ENCODE measurements at places on chromosomes 7 and 10.
A peak's percentile ranks its signal among the peaks of the same experiment; 100 is the strongest.

DNA sequence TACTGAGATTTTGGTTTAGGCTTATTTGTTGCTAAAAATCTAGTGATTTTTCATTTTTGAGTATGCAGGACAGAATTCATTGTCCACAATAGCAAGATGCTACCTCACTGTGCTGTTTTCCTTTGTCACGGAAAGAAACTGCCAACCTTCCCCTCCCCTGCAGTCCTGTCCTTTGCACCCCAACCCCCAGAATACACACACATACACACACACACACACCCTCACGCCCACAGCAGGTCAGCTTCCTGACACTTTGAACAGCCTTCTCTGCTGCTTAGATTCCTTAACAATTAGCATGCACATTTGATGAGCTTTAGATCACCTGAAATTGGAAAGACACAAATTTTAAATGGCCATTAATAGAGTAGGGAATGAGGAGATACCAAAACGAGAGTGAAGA lies 32.1 kb downstream of the ARMC3 start:
- no peak for DNase-seq

GRCh38 chr10:93198401-93199131 lies 124.9 kb downstream of the CYP26A1 start:
- DNase-seq = peak; percentile 48

DNA sequence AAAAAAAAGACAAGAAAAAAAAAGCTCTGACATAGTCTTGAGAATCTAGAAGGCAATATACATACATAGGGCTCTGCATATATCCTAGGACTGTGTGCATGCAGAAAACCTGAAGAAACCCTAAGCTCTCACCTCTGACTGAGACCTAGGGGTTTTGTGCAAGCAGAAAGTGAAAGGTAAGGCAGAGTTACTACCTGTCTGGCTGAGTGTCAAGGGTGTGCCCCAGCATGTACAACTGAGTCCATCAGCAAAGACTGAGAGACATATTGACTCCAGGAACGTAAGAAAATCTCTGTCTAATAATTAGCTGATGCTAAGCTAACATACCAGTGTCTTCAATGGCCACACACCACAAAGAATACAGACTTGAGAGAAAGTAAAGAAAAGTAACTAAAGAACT lies 16.3 kb upstream of the HNRNPH3 start:
- DNase-seq = no peak

DNA sequence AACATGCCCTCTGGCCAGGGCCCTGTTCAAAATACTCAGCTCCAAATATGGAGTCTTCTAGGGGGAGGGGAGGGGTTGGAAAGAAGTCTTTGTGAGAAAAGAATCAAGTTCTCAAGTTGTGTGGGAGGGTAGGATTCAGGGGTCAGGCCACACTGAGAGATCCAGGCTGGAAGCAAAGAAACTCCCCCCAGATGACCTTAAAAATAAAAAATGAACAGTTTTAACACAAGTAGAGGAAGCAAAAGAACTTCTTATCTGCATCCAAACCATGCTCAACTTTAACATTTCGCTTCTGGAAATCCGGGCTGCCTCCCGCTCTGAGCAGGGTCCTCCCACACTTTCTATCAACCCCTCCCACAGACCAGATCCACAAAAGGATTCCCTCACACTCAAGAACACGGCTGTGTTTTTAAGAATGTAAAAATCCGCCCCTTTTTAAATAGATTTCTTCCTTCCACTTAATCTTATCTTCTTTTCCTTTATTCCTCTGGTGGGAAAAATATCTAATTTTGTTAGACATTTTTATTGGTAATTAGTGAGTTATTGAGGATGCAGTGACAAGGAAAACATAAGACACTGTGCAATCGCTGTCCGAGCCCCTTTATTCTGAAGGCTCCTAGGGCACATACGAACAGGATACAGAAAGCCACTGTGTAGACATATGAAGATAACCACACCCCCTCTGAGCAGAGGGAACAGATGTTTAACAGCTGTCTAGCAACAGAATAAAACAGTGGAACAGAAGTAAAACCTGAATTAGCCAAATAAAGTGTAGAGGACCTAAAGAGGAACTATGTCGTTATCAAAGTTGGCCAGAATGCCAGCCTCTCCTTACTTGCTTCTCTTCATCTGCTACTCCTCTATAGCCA lies 43.8 kb downstream of the CYTH3 start:
- peak; percentile 23 for DNase-seq

DNA sequence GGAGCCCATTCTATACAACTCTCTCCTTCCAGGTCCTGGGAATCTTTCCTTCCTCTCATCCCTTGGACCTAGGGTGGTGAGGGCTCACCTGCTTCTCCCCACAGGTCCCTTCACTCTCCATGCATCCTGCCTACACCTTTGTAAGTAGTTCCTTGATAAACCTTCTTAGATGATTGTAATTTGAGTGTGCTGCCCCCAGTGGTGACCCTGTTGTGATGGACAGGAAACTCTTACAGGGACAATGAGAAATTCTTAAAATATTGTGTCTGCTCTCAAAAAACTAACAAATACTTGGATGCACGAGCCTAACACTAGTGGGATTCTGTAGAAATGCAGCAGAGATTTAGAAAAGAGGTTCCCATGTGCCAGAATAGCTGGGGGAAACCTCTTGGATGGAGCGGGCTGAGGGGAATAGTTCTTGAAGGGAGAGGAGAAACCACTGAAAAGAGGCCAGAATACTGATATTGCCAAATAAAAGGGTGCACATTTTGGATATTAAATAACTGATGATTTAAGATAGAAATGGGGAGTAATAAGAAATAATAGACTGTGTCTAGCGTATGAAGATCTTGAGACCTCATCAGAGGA lies 6.7 kb upstream of the PAXIP1 start:
- DNase-seq = peak; percentile 28

DNA sequence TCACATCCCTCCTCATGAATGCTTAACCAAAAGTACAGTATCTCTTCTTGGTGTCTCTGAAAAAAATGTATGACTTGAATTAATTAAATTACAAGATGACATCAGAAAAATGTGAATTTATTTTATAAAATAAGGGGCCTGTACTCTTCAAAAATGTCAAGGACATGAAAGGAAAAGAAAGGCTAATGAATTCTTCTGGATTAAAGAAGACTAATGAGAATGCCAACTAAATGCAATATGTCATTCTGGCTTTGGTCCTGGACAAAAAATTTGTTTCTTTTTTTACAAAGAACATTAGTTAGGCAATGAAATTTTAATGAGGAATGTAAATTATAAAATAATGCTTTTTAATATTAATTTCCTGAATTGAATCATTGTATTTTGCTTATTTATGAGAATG lies 1125.7 kb downstream of the DNAJB9 start:
- DNase-seq = no peak

- DNase-seq = no peak
These were observed 27.8 kb upstream of the ITGB8 start for GRCh38 chr7:20302891-20303290.

GRCh38 chr10:78255214-78255613 lies 221.6 kb downstream of the RPS24 start:
- peak; percentile 62 for DNase-seq

GRCh38 chr7:99615989-99616358 lies 772 bp upstream of the ZSCAN25 start:
- no peak for DNase-seq

DNA sequence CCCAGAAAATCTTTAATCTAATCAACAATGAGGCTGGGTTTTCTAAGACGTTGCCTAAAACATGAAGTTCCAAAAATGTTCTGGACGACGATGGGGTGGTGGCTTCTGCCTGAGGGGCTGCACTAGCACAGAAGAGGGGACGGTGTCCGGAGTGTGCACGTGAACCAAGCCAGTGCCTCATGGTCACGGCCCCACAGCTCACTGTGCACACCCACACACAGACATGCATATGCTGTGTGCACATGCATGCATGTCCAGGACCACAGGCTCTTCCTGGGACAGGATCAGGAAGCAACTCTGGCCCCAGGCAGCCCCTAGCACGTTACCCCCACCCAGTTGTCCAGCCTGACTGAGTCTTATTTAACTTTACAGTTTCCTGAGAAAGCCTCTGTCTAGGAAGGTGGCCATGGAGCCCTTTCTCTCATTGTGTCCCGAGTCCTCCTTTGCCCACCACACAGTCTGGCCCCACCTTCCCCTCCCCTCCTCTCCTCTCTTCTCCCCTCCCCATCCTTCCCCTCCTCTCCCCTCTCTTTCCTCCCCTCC lies 100.8 kb downstream of the DNAJB6 start:
- no peak for DNase-seq

DNA sequence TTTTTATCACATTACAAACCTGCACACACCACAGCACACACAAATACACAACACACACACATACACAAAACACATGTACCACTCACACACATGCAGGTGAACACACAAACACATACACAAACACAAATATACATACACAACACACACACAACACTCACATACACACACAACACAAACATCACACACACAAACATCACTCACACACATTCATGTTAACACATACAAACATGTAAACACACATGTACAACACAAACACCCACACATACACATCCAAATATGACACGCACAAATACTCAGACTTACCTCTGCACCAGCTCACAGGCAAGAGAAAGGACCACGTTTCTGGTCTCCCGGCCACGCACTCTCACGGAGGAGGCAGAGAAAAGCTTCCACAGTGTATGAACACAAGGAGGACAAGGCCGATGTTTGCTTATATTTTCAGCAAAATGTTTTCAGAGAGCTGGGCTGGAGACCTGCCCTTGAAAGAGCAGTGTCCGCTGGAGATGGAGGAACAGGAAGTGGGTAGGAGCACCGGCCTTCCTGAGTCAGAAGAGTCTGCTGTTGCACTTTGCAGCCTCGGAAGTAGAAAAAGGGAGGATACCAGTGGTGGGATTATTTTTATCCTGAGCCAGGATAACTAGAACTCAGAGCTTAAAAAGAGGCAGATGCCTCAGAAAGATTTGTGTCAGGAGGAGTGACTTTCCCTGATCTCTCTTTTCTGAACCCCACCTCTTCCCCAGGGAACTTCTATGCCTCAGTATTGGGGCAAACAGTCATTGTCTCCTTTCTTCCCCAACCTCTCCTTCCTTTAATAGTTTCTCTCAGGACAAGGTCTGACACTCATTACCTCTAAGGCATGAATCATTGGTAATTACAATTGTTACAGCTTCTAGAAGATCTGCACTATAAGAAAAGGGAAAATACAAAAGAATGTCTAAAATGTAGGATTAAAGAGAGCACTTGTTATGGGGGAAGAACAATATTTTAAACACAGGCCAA lies at the start of gene GIMAP6:
Gene GIMAP6, minus strand, starts transcription at position 520 of the 999 bp plus-strand sequence. CDS start 2,243 bp downstream, outside the sequence.
- DNase-seq = no peak

DNA sequence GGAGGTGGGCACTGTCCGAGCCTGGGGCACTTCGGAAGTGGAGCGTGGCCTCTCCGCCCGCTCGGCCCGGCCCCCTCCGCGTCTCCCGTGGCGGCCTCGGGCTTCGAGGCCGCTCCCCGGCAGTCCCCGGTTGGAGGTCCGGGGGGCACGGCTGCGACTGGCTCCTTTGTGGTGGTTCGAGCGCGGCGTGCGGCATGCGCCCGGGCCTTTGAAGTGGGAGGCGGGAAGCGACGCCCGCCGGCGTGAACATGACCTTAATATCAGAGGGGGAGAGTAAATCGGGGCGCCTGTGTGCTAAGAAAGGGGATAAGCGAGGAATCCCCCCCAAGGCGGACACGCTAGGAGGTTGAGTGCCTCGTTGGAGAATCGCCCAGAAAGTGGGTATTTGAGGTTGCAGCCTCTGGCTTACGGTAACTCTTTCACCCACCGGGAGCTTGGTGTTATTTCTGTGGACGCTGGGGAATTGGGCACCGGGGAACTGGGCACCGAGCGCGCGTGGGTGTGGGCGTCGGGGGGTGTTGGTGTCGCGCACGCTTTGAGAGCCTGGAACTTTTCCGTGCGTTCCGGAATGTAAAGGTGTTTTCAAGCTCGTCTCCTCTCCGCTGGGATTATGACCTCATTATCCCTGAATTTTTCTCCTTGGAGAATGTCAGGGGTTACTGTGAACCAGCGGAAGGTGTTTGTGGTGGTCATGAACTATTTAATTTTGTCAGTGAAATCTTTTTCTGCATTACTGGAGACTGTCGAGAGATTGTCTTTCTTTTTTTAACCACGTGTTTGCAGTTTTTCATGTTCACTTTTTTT lies 660 bp downstream of the SUV39H2 start:
- DNase-seq = peak; percentile 55

- DNase-seq = peak; percentile 6
These were observed 25.4 kb downstream of the RBM33 start for GRCh38 chr7:155669717-155670505.

DNA sequence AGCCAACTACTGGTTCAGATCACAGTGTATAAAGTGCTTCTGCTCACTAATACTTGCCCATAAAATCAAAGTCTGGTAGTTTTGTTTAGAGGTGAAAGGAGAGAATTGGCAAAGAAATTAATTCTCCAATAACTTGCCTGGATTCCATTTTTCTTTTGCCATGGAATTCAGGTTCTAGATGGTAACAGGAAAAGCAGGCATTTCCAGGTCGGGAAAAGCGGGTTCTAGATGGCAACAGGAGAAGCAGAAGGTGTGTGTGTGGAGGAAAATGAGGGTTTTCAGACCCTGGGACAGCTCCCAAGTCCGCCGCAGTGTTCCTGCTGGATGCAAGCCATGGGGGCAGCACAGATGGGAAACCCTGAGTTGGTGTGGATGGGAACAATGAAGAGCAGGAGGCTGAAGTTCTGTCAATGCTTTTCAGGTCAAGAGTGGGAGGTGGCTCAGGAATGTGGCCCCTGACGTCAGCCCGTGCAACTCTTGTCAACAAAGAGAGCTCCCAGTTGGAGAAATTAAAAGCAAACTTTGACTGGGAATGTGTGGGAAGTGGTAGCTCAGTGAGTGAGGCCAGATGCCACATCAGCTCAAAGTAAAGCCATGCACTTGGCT lies 696.7 kb downstream of the LRMDA start:
- DNase-seq = no peak

DNA sequence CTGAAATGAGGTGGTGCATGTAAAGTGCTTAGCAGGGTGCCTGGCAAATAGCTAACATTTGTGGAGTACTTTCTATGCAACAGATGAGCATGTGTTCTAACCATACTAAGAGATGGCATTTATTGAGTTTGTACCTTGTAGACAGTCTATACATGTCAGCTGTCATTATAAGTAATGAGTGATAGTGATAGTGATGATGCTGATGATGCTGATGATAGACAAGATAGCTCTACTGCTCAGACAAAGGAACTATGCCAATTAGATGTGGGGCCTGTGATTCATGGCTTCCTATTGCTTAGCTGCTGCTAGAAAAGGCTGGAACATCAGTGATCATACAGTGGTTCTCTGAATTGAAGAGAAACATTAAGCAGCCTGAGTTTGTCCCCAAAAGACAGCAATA lies 585.8 kb downstream of the KCNMA1 start:
- no peak for DNase-seq

- DNase-seq = no peak
These were observed 19.7 kb downstream of the CYTH3 start for GRCh38 chr7:6252748-6253147.
